IMR-90 (cell line): ENCODE measurements at places on chromosomes 6 and 20. TPM values are rescaled to one million over a fixed set of nuclear protein-coding genes. Genes with fewer than 3 reads are reported as not detected.
A peak's percentile ranks its signal among the peaks of the same experiment; 100 is the strongest.

DNA sequence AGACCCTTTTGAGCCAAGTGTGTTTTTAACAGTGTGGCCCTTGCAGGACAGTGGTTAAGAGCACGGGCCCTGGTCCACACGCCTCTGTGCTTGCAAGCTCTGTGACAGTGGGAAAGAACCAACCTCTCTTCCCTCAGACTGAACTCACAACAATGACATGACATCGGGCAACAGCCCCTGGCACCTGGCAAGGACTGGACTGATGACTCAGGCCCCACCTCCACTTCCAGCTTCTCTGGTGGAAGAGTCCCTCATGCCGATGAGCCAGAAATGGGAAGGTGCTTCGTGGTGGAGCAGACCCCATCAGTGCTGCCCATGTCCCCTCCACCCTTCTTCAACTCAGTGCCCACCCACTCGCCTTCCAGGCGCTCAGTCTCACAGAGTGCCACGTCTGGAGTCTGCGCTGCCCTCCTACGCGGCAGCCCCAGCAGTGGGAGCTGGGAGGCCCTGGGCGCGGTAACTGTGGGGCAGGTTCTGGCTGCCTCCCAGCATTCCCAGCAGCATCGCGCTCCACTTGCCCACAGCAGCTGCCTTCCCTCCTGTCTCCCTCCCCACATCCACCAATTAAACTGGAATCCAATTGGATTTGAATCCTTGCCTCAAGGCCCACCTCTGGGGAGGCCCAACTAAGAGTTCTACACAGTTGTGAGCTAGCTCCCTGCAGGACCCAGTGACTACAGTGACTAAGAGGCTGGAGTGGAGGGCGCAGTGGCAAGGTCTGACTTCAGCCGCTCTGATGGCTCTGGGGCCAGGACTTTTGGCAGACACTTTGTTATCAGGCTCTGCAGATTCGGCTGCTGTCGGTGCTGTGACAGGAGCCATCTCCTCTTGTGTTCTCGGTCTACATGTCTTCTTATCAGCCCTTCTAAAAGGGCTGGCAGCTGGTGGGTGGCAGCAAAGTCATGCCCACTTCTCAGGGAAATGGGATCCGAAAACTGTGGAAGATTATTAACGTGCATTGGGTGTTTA is 156.8 kb upstream of the MLN start:
- DNase-seq = no peak

GRCh38 chr20:33657704-33658095 is 4.4 kb upstream of the C20orf144 start:
- no peak for DNase-seq

- no peak for DNase-seq
Measured at GRCh38 chr6:43095939-43096338, 19.8 kb downstream of the PTK7 start.

DNA sequence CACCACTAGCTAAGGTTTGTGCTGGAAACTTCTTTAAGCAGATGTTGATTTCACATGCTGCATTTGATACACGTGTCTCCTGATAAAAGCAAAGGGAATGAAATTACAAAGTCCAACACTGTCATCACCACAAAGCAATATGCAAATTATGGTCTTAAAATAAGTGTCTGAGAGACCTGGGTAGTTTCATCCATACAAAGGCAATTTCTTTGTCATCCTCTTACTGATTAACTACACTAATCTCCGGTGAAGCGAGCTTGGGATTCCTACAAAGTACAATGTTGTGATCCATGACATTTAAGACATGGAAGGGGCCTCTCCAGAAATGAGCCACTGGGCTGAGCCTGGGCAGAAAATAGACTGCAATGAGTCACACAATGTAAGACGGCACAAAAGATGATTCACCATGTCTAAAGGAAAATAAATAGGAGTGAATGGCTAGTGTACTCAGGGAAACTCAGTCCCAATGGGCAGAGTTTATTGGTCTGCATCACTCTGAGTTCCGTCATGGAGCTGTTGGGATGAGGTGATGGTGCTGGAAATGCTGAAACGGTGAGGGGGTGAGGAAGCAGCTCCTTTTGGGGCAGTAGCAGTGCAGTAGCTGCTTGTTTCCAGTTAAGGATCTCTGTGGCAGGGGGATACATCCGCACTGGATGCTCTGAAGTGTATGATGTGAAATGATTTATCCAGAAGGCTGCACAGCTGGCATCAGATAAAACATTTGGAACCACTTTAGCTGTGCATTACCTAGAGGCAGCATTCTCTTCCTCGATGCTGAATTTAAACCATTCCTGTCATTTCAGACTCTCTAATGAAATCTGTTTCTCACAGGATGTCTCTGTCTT is 103.3 kb downstream of the IBTK start:
- peak; percentile 98 for DNase-seq

- DNase-seq = no peak
Measured at GRCh38 chr6:76683985-76684384, 611.5 kb upstream of the IMPG1 start.

- DNase-seq = no peak
Measured at GRCh38 chr6:160328447-160328846, 19.7 kb upstream of the SLC22A3 start.

GRCh38 chr6:87900160-87900698 is 147.4 kb upstream of the SPACA1 start:
- no peak for DNase-seq

DNA sequence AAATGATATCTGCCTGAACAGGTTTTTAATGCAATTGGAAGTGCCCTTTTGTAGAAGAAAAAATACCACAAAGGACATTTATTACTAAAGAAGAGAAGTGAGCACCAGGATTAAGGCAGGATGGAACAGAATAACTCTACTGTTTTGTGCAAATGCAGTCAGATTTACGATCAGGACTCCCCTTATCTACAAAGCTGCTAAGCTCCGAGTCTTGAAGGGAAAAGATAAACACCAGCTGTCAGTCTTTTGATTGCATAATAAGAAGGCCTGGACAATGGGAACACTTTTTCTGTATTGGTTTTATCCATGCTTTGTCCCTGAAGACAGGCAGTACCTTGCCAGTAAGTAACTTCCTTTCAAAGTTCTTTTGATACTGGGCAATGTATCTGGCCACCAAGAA is 797.9 kb upstream of the SLC35B3 start:
- no peak for DNase-seq

DNA sequence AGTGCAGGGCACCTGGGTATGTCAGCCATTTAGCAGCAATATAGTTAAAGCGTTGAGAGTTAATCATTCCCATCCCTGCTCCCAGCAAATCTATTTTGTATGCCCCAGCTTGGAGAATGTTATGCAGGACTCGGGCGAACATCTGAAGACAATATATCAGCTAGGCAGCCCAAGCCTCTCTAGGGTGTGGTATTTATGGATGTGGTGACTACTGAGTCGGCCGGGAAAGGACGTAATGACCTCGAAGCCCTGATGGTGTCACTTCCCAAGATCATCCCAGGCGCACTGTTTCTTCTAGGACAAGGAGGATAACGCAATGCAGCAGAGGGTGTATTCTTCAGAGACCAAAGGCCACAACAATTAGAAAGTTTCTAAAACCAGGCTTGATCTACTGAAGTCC is 63.6 kb upstream of the FAM184A start:
- no peak for DNase-seq

The CD93 gene
- total RNA-seq = under 0.01 TPM in 1 of 2 replicates, not detected in the other

The KCNK16 gene
- total RNA-seq = not detected in 2 replicates

The ENPP4 gene
- under 0.01 TPM in 2 replicates for total RNA-seq

The JPH2 gene
- 0.54 and 0.83 TPM in 2 replicates for total RNA-seq

The RFX6 gene
- not detected in 2 replicates for total RNA-seq
